Testis (tissue), 5 donors: ENCODE measurements at places on chromosomes 16 and 17. TPM values are rescaled to one million over a fixed set of nuclear protein-coding genes. Genes with fewer than 3 reads are reported as not detected.

DNA sequence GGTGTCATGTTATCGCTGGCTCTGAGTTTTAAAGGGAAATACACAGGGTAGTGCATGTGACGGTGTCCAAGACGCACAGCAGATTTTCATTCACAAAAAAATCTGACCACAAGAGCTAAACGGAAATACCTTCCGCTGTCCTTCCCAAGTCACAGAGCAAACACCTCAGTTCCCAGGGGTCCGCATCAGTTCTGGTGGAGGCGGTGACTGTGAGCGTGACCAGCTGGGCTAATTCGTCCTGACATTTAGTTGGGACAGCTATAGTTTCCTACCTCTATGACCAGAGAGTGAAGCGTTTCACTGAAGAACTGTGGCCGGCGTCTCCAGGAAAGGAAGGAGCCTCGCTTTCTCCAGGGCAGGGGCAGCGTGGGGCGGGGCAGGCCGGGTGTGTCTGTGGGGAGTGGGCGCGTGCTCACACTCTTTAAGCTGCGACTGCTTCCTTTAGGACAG lies 10.5 kb upstream of the FASN start:
- DNase-seq = no peak

DNA sequence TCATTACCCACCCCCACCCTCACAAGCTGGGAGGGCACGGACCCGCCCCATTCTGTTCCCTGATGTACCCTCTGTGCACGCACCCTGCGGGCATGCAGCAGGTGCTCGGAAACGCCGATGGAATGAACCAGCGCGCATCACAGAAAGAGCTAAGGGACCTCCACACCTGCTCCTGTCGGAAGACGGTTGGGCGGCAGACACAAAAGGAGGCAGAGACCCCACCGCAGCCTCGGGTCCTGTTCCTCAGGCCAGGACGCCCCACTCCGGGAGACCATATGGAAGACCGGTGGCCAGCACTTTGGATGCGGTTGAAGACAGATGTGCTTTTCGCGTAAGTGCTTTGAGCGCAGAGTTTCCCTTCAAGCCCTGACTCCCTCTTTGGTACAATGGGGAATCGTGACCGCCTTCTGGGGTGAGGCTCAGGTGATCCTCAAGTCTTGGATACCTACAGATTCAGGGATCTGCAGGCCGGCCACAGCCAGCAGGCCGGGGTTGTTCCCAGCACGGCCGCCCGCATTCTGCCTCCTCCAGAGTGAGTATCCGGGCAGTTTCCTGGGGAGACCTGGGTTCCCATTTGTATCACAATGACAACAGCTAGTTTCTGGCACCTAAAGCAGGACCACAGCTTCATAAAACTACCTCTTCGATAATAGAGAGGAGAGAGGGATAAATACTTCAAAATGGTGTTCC lies 123.1 kb downstream of the FOXL1 start:
- no peak for DNase-seq

GRCh38 chr17:42512733-42513251 lies 23.2 kb upstream of the NAGLU start:
- no peak for DNase-seq

DNA sequence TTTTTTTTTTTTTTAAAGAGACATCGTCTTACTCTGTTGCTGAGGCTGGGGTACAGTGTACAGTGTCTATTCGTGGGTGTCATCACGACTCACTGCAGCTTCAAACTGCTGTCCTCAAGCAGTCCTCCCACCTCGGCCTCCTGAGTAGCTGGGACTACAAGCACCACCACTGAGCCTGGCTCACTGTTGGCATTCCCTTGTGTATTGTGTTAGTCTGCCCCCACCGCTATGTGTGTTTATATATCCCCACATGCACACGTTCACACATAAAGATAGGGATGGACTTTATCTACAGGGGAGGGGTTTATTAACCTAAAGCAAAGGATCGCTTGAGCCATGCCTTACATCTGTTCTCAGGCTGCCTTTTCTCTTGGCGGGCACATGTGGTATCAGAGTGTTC lies 63.8 kb downstream of the SEC14L1 start:
- DNase-seq = no peak

DNA sequence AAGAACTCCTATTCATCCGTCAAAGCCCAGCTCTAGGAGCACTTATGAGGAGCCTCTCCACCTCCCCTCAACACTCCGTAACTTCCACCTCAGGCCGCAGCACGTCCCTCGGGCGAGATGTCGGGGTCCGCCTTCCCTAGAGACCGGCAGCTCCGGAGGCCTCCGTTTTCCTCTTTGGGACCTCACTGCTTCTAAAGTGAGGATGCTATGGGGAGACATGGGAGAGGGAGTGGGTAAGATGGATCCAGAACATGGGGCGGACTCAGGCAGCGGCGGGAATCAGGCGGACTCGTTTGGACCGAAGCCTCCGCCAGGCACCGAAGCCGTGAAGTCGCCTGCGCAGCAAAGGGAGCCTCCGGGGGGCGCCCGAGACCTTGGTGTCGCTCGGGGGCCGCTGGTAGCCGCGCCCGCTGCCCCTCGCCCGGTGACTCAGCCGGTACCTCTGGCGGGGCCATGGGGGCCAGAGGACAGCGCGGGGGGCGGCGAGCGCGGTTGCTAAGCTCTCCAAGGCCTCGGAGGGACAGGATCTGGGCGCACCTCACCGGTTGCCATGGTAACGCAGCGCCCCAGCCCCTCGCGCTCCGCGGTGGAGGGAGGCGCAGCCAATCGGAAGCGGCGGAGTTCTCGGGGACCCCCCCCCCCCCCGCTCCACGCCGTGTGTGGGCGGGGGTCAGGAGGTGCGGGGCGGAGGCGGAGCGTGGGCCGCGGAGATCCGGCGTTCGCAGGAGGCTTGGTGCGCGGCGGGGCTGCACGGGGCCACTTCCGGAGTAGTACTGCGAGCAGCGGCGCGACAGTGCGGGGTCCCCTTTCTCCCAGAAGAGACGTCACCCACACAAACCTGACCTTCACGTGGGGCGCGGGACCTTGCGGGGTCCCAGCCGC lies 1.3 kb upstream of the HIC1 start:
- peak; percentile 78 for DNase-seq

- DNase-seq = no peak
These were observed 109.9 kb upstream of the CORO6 start for GRCh38 chr17:29732613-29733012.

- DNase-seq = no peak
These were observed 665 bp upstream of the GRIN2C start for GRCh38 chr17:74860229-74860871.

DNA sequence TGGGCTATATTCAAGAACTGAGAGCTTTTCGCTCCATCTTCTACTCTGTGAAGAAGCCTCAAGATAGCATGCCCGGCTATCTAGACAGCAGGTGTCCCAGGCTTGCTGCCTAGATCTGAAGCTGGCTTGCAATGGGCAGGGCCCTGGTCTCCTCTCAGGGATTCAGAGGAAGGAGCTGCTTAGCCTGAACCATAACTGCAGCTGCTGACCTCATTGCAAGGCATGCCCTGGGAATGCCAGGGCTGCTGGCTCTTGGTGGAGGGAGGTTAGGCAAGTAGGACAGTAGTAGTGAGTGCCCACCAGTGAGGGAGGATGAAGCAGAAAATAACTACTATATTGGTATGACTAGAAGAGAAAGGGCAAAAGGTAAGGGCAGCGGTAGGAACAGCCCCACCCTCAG lies 21.3 kb upstream of the SLC35B1 start:
- no peak for DNase-seq

DNA sequence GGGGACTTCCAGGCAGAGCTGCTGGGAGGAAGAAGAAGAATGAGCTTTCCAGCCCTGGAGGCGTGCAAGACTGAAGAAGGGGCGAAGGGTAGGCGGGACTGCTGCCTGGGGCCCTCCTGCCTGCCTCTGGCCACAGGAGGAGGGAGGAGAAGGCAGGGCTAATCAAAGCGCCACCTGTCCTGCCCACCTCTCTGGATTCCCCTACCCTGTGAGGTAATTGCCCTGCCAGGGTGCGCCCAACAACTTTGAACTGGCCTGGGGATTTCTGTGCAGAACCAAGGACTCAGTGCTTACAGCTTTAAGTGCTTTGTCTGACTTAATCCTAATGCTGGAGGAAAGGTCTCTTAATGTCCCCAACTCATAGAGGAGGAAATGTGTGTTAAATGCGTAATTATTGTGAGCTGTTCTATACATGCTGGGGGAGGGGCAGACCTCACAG lies at the start of gene NOXO1:
Gene NOXO1 (minus strand): TSS at position 72 of the 439 bp plus-strand sequence. CDS start 290 bp downstream, outside the sequence.
- no peak for DNase-seq

- no peak for DNase-seq
These were observed 3.0 kb downstream of the SETD6 start for GRCh38 chr16:58518083-58518979.

The OSGIN1 gene
- total RNA-seq = 13.5 TPM

The KRT23 gene
- total RNA-seq = 14.0 TPM

The CCL5 gene
- not detected for total RNA-seq

The ANKFY1 gene
- total RNA-seq = 34.6 TPM

The ALOX12B gene
- total RNA-seq = 0.87 TPM
